Fibroblast of lung (primary cell): ENCODE measurements at places on chromosomes 7 and 10. TPM values are rescaled to one million over a fixed set of nuclear protein-coding genes. Genes with fewer than 3 reads are reported as not detected.
A peak's percentile ranks its signal among the peaks of the same experiment; 100 is the strongest.

DNA sequence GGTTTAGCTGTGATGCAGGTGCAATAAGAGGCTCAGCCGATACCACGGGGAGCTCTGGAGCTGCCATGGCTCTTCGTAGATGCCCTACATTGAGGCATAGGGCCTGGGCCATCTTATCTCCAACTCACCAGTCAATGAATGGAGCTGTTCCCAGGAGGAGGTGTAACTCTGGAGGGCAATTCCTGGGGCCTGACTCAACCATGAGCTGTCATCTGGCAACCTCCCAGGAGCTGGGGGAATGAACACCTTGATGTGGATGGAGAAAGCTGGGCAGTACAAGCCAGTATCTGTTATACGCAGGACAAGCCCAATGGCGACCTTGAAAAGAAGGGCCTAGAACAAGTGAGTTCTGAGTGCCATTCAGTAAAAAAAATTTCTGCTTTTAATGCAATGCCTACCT, 224.0 kb upstream of the PLXDC2 start:
- peak; percentile 56 for DNase-seq

Gene SFXN3
- 79.3 and 90.9 TPM in 2 replicates for polyA plus RNA-seq

Gene OR2A1
- polyA plus RNA-seq: 0.07 TPM in 1 of 2 replicates, not detected in the other

- no peak for DNase-seq
Observed at GRCh38 chr7:24336461-24336860, 52.5 kb downstream of the NPY start.

DNA sequence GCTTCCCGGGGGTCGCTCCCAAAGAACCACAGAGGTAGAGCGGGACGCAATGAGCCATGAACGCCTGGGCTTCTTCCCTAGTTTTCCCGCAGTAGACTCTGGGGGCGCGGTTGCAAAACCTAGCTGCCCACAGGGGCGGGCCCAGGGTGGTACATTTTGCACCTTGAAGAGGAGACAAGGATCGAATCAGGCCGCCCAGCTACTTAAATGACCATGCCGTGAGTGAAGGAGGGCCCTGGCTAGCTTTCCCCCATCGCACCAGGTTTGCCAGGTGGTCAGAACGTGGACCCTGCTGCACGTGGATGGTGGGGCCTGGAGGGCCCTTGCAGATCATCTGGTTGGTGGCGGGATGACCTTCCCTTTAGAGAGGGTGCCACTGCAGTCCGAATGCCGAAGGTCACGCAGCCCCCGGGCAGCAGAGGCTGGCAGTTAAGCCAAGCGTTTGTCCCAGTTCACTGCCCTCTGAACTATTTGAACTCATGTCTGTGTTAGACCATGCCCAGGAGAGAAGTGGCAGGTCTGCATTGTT, 604 bp upstream of the SHTN1 start:
- DNase-seq: peak; percentile 6

- no peak for DNase-seq
Observed at GRCh38 chr10:102479651-102480050, 22.9 kb downstream of the ACTR1A start.

Gene CHN2
- polyA plus RNA-seq: 0.53 and 1.3 TPM in 2 replicates

DNA sequence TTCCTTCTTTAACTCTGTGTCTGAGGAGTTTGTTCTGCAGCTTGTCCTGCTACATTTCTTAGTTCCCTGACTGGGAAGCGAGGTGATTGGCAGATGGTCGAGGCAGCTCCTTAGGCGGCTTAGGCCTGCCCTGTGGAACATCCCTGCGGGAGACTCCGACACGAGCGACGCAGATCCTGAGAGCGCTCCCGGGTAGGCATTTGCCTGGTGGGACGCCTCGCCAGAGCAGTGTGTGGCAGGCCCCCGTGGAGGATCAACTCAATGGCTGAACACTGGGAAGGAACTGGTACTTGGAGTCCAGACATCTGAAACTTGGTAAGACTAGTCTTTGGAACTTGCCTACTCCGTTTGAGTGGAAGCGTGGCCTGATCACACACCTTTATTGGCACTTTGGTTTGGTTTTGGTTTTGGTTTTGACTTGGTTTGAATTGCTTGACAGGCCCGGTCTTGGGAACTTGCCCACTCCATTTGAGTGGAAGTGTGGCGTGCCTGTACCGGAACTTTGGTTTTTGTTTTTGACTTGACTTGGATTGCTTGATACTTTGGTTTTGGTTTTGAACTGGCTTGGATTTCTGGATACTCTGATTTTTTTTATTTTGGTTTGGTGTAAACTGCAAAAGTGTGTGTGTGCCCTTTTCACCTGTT, 42.6 kb downstream of the MAP3K8 start:
- DNase-seq: no peak

DNA sequence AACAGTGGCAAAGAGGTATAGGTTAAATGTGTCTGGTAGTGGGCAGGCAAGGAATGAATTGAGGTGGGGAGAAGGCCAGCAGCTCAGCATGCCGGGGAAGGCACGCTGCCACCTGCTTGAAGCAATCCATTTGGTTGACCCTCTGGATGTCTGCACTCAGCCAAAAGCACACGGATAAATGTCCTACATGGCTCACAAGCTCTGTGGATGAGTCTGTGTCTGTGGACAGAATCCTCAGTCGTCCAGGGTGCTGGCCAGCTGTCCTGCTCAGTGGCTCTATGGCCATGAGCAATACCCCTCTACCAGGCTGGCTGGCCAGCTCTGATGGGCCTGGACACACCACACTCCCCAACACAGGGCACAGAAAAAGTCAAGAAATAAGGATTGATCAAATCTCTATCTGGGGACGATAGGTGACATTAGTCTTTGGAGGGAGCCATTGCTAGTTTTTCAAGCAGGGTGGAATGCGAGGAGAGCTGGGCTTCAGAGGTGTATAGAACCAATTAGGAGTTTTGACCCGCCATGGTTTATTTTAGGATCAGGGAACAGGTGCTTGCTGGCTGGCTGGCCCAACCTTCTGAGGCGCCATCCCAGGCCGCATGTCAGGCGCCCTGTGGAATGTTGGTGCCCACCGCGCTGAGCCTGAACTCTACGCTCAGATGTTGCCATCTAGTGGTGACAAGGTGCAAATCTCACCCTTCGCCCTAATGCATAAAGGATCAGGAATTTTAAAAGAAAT, 493.4 kb downstream of the TNS3 start:
- peak; percentile 71 for DNase-seq

DNA sequence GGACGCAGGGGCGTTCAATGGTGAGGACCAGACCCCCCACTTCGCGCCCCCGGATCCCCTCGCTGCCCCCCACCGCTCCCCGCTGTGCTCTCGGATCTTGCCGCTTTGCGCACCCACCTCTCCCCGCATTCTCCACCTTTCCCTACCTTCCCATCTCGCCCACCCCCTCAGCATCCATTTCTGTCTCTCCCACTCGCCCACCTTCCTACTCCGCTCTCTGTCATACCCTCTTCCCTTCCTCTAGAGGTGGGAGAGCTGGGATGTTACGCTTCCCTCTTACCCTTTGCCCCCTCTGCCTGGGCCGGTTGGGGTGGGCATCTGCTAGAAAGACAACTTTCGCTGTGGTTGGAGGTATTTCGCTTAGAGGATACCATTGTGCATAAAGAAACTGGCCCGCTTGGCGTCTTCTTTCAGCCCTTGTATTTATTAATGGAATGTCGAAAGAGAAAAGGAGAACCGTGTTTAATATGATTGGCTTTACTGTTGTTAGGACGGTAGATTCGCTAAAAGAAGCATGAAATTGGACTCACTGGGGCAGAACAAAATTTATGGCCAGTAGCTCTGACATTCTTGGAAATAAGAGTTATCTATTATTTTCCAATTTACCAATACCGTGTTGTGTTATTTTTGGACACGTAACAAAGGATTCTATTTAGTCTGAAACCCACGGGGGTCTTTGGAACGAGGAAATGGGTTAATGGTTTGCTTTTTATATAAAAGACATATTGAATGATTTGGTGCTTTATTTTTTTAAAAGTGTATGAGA, 873 bp downstream of the PRKAR2B start:
- DNase-seq: no peak

GRCh38 chr7:70069977-70070376, 471.7 kb downstream of the AUTS2 start:
- no peak for DNase-seq

DNA sequence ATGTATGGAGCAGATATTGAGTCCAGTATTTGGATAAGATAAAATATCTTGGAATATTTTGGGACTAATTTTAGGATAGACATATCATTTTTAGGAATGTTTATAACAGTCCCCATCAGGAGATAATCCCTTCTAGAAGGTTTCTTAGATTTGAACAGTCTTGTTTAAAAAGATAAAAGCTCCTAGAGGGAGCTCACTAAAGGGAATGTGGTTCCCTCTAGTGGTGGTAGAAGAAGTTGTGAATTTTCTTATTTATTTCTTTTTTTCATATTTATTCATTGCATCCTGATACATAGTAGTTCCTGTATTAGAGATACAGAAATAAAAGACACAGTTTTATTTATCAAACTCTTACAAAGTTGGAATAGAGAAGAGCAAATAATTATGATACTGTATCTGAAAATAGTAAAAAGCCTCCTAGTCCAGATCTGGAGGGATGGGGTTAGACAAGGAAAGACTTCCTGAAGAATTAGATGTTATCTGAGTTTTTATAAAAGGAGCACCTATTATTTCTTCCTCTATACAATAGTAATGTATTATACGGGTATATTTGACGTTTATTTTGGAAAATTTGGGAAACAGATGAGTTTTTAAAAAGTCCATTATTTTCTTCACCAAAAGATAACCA, 24.5 kb upstream of the KLF14 start:
- DNase-seq: peak; percentile 49

DNA sequence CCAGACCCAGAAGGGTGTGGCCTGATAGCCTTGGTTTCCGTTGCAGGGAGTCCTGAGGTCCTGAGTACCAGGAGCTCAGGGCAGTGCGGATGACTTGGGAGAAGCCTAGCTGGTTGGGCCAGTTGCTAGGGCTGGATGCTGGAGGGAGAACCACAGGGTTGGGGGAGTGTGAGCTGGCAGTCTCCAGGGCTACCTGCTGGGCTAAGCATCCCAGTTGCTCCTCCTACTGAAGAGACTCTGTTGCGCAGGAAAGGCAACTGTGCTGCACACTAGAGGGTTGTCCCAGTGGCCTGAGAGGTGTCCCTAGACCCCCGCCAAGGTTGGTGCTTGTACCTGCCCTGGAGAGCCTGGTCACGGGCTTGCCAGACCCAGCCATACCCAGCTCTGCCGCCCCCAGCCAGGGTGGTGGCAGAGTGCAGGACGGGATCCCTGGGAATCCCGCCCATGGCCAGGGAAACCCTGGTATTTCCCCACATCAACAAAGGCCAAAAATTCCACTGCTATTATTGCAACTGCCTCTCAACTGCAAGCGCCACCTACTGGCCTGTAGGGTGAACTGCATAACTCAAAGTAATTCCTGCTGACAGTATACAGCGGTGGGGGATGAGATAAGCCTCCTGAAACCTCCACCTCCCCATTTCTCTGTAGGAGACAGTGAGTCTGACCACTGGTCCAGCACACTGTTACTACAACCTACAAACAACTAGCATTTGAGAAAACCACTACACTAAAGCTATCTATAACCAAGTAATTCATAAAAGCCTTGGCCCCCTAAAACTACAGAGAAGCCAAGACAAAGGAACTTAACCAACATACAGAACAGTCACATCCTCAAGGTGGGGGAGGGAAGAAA, 67.6 kb upstream of the DDC start:
- peak; percentile 63 for DNase-seq
